ENCODE measurements at places on chromosomes 13 and 19.

DNA sequence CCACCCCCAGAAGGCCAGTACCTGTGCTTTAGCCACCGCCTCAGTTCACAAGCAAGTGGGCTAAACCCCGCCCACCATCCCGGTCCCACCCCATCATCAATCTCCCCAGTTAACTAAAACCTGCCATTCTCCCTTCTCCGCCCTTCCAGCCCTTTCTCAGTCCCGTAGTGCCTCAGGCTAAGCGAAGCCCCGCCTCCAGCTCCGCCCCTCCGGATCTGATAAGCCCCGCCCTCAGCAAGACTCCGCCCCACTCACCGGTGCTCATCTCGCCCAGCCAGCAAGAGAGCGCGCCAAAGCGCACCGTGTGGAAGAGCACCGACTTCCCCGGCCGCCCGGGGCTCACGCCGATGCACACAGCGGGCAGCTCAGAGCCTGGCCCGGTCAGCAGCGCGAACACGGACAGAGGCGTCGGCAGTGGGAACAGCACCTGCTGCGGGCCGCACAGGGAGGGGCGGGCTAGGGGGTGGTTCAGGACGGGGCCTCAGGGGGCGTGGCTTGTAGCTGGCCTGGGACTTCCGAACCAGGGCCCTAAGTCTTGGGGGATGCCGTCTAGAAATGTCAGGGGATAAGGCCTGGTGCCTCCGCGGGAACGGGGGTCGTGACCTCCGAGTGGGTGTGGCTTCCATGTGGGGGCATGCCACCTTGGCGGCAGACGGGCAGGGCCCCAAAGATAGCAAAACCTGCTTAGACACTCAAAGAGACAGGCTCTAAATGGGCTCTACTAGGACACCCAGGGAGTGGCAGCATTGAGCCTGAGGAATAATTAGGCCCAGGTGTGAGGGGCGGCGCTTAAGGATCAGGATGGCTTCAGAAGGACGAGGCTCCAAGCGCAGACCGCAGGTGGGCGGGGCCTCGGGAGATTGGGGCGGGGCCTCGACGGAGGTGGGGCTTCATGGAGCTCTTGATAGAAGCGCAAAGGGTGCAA, 21.4 kb downstream of the MAP4K1 start:
- no peak for DNase-seq

DNA sequence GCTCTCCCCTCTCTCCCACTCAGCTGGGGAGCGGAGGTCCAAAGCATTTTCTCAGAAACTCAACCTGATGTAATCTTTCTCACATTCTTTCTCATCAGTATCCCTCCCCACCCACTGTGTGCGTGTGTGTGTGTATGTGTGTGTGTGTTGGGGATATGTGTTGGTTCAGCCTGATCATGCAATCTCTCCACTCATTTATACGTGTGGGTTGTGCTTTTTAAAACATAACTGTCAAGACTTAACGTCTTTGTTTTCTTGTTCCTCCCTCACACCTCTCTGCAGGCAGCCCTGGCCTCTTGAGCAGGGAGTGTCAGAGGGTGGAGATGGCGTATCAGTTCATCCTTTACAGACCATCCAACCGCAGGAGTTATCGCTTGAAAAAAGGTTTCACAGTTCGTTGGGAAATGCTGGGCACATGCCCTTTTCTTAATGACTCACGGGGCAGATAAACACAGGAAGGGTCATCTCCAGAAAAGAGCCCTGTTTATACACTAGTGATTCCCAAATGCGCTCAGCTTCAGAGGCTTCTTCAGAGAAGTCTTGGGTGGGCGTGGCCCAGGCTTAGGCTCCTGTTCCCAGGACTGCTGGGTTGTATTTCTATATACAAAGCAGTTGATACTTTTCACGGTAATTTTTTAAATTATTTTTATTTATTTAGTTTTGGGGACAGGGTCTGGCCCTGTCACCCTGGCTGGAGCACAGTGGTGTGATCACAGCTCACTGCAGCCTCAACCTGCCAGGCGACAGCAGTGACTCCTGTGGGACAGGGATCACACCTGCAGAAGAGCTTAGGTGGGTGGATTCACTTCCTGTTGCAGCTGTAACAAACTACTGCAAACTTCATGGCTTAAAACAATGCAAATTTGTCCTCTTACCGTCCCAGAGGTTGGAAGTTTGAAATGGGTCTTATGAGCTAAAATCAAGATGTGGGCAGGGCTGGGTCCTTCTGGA, 60.3 kb downstream of the CCDC70 start:
- no peak for DNase-seq

DNA sequence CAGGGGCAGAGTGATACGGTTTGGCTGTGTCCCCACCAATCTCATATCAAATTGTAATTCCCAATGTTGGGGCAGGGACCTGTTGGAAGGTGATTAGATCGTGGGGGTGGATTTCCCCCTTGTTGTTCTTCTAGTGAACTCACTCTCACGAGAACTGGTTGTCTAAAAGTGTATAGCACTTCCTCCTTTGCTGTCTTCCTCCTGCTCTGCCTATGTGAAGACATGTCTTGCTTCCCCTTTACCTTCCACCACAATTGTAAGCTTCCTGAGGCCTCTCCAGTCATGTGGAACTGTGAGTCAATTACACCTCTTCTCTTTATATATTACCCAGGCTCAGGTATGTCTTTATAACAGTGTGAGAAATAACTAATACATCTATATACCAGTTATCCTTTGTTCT, 706.4 kb upstream of the KLHL1 start:
- no peak for DNase-seq

DNA sequence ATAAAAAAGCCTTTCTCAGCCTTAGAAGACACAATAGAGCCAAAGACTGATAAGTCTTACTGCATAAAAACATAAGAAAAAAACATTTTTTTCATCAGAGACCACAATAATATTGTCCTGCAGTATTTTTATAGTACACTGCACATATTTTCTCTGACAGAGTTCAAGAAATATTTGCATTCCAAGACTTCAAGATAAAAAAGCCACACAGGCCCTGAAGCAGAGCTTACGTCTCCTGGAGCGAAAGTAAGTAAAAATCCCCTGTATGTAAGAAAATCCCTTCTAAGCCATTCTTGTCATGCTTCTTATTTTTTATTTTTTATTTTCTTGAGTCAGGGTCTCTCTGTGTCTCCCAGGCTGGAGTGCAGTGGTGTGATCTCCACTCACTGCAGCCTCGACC, 755.9 kb downstream of the LIG4 start:
- DNase-seq = no peak

DNA sequence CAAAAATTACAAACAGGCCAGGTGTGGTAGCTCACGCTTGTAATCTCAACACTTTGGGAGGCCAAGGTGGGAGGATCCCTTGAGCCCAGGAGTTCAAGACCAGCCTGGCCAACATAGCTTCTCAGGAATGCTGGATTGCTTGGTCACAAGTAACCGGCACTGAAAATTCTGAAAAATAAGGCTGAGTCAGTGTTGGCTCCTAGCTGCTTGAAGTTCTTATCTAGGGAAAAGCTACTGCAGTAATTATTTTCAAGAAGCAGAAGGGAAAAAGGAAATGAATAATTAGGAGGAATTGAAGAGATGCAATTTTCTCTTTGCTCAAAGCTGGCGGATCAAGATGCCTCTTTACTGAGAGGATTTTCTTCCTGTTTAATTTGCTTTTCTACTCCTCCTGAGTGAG, 75.0 kb upstream of the GTF3A start:
- no peak for DNase-seq

GRCh38 chr13:39675904-39676303, 20.4 kb downstream of the COG6 start:
- no peak for DNase-seq

GRCh38 chr13:103282571-103283450, 216.6 kb upstream of the SLC10A2 start:
- DNase-seq = no peak
